ENCODE measurements at places on chromosomes 2 and 18.

- no peak for DNase-seq
These were observed 1.6 kb downstream of the EPC2 start for GRCh38 chr2:148646231-148646559.

- DNase-seq, result no peak
These were observed 289.6 kb upstream of the RAB6C start for GRCh38 chr2:129689653-129690448.

DNA sequence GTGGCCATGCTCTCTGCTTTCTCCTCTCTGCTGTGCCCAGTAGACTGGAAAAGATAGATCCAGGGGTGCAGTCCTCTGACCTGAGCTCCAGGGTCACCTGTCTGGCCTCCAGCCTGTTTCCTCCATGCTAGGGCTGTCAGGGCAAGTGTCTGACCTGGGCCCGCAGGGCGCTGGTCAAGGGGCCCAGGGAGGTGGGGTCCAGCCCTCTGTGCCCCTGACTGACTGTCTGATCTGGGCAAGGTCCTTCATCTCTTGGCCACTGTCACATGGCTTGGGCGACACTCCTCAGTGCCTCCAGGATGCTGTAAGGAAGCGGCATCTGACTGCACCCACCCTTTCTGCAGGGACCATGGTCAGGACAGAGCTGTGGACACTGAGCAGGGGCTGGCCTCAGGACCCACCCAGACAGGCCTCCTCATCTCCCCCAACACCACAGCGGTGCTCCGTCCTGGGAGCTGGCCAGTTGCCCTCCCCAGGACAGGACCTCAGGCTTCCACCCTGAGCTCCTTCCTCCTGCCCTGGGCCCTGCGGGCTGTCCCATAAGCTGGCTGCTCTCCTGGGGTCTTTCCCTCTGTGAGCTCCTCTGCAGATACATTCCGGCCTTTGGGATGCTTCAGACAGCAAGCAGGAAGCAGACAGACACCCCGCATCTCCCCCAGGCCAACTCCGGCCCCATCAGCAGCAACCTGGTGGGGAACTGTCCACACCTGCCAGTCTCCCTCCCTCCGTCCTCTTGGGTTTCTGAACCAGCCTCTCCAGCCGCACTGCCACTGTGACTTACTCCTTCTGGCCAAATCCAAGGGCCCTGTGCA is 21.2 kb upstream of the ALPI start:
- DNase-seq, result no peak

- peak; percentile 46 for DNase-seq
These were observed 306.5 kb upstream of the TNP1 start for GRCh38 chr2:217166241-217166850.

- DNase-seq, result peak; percentile 73
These were observed 34.3 kb upstream of the PPP1CB start for GRCh38 chr2:28717339-28717758.

DNA sequence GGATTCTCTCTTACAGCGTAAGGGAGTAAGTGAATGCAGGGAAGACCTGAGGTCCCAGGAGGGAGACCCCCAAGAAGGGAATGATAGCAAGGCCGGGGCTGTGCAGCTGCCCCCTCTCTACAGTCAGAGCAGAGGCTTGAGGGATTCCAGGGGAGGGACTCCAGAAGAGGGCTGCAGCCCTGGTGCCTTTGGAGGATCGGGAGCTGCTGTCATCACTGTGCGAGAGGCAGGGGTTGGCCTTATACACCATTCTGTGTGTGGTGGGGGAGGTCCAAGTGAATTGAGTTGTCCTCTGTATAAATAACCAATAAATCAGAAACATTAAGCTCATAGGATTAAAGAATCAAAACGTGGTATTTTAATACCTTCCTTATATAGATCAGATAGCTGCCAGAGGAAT is 114.9 kb downstream of the GLI2 start:
- DNase-seq, result peak; percentile 39

Data from fibroblast of skin of abdomen (primary cell).